Activated CD4-positive, alpha-beta T cell treated with anti-CD3 and anti-CD28 coated beads, Interleukin-2, amount 50 U/mL, for 16 hours (primary cell): ENCODE measurements at places on chromosomes 6 and 20.

GRCh38 chr20:39347626-39348025, 385.5 kb downstream of the DHX35 start:
- no peak for DNase-seq

DNA sequence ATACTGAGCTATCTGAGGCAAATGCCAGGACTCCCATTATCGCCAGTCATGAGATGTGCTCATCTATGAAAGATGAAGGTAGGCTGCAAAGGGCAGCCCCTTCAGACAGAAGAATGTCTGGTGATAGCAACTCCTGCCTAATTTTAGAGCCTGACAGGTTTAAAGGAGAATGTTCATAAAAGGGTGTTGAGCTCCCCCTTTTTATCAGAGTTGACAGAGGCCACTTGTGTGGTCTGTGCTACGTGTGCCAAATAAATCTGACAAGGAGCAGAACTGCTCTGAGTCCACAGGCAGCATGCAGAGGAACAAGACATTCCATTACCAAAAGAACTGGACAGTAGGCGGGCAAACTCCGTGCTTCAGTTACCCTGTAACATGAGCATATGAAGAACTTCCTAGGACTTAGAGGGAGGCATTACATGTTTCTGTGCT, 101.8 kb downstream of the PREP start:
- DNase-seq, result no peak

DNA sequence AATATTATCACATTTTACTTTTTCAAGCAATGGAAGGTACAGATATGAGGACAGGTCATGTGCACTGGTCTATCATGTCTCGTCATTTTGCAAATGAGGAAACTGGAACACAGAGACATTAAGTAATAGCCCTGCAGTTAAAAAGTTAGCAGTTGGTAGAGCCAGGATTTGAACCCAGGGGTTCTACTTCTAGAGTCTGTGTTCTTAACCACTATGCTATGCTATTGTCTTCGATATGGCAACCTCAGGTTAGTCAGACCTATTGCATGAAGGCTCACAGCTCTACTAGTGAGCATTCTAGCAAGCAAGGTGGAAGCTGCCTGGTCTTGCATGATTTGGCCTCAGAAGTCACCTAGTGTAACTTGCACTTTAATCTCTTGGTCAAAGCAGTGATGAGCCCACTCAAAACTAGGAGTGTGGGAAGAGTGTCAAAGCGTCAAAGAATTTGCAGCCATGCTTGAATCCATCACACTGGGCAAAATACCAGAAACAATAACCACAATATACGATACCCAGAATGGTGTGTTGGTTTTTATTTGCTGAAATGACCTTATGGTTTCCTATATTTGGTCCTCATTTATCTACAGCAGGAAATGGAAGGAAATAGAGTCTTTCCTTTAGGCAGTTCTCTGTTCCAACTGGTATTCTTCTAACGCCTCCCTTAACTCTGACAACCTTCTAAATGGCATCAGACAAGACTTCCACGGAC, 20.4 kb upstream of the BMP2 start:
- no peak for DNase-seq

- no peak for DNase-seq
These were observed 116.8 kb downstream of the CHD6 start for GRCh38 chr20:41501376-41501775.

DNA sequence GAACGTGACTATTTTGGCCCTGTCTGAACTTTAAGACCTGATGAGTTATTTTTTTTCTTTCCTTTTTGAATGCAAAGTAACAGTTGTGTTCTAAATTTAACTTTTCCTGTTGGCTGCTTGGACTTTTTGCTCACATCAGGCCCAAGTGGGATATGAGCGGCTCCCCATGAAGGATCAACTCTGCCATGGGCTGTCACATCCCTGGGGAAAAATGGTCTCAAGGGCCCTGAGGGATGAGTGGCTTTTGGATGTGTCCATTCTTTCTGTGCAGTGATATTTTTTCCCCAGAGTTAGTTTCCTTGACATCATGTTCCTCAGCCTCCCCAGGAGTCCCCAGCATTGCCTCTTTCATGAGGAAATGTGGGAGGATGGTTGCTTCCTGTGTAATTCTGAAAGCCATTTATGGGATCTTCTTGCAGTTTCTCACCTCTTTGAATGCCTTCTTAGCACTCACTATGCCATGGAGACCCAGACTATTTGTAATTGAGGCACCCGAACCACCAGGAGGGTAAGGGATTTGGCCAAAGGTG, 92.5 kb downstream of the SLC24A3 start:
- no peak for DNase-seq

DNA sequence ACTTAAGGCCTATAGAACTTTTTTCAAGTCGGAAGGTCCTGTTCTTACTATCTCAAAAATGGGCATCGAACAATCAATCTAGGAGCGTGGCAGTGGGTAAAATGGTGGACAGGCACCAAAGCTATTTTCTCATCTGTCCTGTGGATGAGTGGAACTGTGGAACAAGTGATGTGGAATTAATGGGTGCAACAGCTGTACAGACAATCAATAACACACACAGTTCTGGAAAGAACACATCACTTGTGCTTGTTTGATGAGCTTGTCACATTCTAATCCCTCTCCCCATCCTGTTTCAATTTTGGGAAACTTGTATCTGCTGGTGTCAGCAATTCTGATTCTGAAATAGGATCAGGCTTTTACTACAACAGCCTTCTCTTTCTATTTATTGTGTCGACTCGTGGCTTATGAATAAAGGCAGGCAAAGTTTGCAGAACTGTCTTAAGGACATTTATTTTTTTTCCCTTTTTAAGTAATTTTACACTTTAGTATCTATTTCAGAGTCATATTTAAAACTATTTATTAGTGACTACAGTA, 11.5 kb downstream of the RBM24 start:
- DNase-seq, result no peak

DNA sequence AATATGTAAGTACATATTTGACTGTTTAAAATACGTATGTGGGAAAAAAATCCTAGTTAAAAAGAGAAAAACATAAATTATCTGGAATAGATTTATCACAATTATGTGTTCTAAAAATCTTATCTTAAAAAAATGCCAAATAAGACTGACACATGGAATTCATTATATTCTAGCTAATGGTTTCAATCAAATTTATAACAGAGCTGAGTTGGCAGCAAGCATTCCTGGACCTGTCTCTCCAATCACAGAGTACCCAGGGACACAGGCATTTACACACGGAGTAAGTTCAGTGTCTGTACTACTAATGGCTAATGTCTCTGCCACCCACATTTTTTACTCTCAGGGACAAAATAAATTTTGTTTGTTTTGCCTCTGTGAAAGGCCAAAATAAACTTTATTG, 122.3 kb downstream of the RPS12 start:
- no peak for DNase-seq

DNA sequence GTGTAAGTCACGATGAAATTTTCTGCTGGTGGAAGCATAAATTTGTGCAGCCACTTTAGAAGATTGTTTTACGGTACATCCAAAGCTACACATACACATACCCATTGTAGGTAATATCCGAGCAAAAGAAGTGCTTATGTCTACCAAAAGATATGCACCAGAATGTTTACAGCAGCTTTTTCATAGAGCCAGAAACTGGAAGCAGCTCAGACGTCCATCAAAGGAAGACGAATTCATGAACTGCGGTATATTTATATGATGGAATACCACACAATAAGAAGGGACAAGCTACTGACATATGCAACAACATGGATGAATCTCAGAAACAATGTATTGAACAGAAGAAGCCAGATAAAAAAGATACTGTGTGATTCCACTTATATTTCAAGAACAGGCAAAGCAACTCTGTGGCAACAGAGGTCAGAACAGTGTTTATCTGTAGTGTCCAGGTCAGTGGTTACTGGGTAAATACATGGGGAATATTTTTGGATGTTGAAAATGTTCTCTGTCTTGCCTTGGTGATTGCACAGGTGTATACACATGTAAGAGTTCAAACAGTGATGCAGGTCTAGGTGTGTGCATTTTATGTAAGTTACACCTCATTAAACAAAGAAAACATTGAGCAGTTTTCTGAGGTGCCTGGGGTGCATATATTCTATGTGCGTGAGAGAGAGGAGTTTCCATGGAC, 51.9 kb upstream of the EXOC2 start:
- no peak for DNase-seq

GRCh38 chr6:68779366-68779765, 144.3 kb downstream of the ADGRB3 start:
- no peak for DNase-seq

DNA sequence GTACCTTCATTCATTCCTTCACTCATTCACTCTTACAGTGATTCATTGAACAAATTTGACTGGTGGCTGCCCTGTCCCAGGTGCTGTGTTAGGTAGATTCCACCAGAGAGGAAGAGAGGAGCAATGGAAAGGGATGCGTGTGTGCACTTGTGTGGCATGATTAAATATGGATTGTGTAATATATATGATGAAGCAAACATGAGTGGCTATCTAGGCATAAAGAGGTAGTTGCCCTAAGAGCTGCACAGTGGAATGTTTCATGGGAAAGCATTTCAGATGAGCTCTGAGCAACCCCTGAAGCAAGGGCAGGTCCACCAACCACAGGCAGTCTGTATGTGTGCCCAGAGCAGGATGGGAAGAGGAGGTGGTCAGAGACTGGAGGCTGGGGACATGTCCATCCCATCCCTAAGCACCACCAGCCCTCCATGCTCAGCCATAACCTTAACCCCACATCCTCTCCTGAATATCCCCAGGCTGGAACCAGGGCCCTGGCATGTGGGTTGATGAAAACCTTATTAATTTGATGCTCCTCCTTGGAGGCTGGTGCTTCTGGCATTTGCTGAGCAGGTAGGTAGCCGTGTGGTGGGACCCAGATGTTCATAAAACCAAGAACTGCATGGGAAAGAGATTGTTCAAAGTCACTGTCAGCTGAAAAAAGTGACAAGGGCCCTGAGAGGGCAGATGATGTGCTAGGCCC, 226.2 kb downstream of the SYNDIG1 start:
- no peak for DNase-seq

DNA sequence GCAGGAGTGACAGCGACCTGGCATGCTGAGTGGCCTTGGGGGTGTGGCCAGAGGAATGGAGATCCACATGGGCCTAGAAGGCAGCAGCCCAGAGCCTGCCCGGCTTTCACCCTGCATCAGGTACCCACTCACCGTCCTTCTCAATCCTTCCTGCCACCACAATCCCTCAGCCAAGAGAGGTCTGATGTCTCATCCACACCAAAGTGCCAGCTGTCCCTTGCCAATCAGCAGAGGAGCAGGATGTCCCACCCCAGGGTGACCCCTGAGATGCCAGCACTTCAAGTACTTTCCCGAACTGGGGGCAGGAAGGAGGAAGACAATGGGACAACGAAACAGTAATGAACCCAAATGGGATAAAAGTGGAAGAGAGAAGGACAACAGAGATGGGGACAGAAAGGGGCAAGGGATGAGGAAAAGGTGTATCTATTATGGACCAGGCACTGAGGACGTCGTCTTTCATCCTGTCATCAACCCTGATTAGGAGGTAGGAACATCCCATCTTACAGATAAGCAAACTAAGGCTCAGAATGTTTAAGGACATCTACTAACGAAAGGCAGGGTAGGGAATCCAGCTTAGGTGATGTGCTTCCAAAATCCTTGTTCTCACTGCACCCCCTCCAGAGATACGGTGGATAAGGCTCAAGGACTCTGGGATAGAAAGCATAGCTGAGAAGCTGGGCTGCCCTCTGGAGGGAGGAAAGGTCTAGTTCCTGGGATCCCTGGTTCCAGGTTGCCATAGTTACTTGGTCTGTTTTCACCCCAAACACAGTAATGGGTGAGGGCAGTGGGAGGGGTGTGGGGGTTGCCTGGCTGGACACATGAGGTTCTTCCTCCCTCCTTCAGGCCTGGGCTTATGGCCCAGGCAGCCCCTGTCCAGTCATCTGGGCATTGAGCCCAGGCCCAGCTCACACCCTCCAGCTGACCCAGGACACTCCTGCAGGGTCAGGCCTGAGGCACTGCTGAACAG, 4.5 kb upstream of the TNXB start:
- DNase-seq, result no peak

DNA sequence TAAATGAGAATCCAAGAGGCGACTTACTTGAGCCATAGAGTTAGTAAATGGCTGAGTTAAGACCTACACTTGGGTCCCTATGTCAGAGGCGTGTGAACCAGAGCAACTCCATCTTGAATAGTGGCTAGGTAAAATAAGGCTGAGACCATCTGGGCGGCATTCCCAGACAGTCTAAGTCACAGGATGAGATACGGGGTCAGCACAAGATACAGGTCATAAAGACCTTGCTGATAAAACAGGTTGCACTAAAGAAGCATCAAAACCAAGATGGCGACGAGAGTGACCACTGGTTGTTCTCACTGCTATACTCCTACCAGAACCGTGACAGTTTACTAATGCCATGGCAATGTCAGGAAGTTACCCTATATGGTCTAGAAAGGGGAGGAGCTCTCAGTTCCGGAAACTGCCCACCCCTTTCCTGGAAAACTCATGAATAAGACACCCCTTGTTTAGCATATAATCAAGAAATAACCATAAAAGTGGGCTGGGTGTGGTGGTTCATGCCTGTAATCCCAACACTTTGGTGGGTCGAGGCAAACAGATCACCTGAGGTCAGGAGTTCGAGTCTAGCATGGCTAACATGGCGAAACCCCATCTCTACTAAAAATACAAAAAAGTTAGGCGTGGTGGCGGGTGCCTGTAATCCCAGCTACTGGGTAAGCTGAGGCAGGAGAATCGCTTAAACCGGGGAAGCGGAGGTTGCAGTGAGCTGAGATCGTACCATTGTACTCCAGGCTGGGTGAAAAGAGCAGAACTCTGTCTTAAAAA, 43.9 kb upstream of the EEF1A1 start:
- DNase-seq, result no peak

- no peak for DNase-seq
These were observed 211.3 kb downstream of the ARID1B start for GRCh38 chr6:156988276-156989158.

DNA sequence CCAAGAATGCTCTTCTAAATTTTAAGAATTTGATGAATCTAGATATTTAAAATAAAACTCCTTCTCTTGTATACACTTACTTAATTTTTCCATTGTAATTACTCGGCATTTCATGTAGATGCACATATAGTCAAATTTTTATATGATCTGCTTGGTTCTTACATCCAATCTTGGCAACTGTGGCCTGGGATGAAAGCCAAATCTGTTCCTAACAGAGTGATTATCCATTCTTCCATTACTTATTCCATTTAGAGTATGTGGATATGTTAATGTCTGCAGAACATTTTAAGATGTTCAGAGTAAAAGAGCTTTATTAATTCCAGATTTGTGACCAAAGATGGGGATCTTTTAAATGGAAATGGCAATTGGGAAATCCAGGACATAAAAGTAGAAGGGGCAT, 144.1 kb upstream of the PDE7B start:
- DNase-seq, result no peak
